ENCODE measurements at places on chromosomes 1 and 21.

- H3K4me3 ChIP-seq = no peak overlapping the region
- no peak overlapping the region for H3K27ac ChIP-seq
- peaks cover 9% of the 10 kb centered on the region for H3K27me3 ChIP-seq
- H3K4me1 ChIP-seq = no peaks in the 10 kb centered on the region
Measured at GRCh38 chr1:165075725-165076370, 280.7 kb downstream of the LMX1A start.

GRCh38 chr1:204316164-204316563 lies 43.6 kb downstream of the PLEKHA6 start:
- no peak for DNase-seq
- H3K4me3 ChIP-seq = no peak overlapping the region
- no peaks in the 10 kb centered on the region for H3K36me3 ChIP-seq
- H3K27ac ChIP-seq = peak overlapping the region; percentile 25
- H3K27me3 ChIP-seq = peaks cover 14% of the 10 kb centered on the region
- H3K4me1 ChIP-seq = peaks cover 39% of the 10 kb centered on the region

GRCh38 chr1:9275567-9276034 lies 17.1 kb upstream of the SPSB1 start:
- peaks cover 2% of the 10 kb centered on the region for H3K36me3 ChIP-seq
- no peaks in the 10 kb centered on the region for H3K27me3 ChIP-seq
- H3K4me1 ChIP-seq = peaks cover 44% of the 10 kb centered on the region
- peak overlapping the region; percentile 9 for H3K4me3 ChIP-seq
- DNase-seq = no peak

DNA sequence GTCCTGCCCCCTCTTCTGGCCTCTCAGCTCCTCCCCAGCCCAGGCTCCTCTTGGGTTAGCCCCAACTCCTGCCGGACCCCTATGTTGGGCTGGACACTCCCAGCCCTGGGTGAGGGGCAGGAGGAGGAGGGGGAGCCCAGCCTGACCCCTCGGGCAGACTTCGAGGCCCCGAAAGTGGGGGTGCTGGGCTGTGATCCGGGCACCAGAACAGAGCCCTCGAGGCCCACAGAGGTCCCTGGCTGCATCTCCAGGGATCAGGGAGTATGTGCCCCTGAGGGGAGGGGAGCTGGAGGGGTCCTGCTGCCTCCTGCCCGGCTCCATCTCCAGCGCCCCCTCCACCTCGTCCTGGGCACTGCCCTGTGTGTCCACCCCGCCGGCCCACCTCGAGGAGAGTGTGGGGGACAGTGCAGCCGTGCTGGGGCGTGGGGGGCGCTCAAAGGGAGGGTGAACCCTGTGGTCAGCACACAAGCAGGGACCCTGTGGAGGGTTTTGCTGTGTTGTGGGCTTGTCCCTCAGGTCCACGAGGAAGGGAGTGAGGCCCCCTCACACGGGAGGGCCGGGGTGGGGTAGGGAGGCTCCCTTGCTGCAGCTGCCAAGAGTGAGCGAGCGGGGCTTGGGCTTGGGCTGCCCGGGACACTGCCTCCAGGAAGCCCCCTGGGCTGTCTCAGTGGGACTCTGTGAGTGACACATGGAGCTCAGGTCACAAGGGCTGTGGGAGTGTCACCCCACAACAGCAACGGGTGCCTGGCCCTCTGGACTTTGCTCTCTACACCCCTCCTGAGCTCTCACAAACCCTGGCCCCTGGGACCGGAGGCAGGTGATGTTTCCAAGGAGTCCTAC lies 54.4 kb downstream of the COL18A1 start:
- peak; percentile 60 for DNase-seq

- H3K27ac ChIP-seq = no peak overlapping the region
- H3K4me1 ChIP-seq = no peaks in the 10 kb centered on the region
- no peak overlapping the region for H3K4me3 ChIP-seq
- H3K27me3 ChIP-seq = no peaks in the 10 kb centered on the region
- no peaks in the 10 kb centered on the region for H3K36me3 ChIP-seq
Measured at GRCh38 chr1:180123463-180123936, 31.2 kb upstream of the QSOX1 start.

DNA sequence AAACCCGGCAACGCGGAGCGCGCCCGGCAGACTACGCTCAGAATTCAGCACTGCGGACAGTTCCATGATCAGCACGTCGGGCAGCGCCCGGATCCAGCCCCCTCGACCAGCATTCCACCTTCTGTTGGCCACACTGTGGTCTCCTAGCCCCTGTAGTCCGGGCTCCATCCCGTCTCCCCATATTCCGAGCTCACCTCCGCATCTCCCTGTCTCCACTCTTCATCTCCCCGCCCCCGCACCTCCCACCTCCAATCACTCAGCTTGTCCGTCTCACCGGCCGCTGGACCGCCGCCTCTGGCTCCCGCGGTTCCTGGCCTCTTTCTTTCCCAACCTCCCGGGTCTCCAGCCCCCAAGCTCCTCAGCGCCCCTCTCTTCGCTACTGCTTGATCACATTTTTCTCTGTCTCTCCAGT lies 500 bp downstream of the EPHA10 start:
- DNase-seq = no peak
- peaks cover 9% of the 10 kb centered on the region for H3K4me1 ChIP-seq
- peaks cover 63% of the 10 kb centered on the region for H3K27me3 ChIP-seq
- no peak overlapping the region for H3K27ac ChIP-seq
- peaks cover 2% of the 10 kb centered on the region for H3K36me3 ChIP-seq
- H3K4me3 ChIP-seq = no peak overlapping the region

GRCh38 chr1:217062586-217062985 lies 339.4 kb upstream of the ESRRG start:
- no peak overlapping the region for H3K4me3 ChIP-seq
- peaks cover 3% of the 10 kb centered on the region for H3K27me3 ChIP-seq
- H3K4me1 ChIP-seq = no peaks in the 10 kb centered on the region
- H3K27ac ChIP-seq = no peak overlapping the region
- no peaks in the 10 kb centered on the region for H3K36me3 ChIP-seq

GRCh38 chr1:6243053-6243834 lies 735 bp upstream of the HES3 start:
- no peaks in the 10 kb centered on the region for H3K36me3 ChIP-seq
- no peak overlapping the region for H3K27ac ChIP-seq
- peaks cover 43% of the 10 kb centered on the region for H3K27me3 ChIP-seq
- H3K4me1 ChIP-seq = peaks cover 15% of the 10 kb centered on the region

GRCh38 chr21:34215911-34216717 lies 142.7 kb downstream of the MRPS6 start:
- no peak overlapping the region for H3K4me3 ChIP-seq
- no peaks in the 10 kb centered on the region for H3K27me3 ChIP-seq
- no peak for DNase-seq
- H3K27ac ChIP-seq = no peak overlapping the region
- H3K36me3 ChIP-seq = peaks cover 10% of the 10 kb centered on the region

DNA sequence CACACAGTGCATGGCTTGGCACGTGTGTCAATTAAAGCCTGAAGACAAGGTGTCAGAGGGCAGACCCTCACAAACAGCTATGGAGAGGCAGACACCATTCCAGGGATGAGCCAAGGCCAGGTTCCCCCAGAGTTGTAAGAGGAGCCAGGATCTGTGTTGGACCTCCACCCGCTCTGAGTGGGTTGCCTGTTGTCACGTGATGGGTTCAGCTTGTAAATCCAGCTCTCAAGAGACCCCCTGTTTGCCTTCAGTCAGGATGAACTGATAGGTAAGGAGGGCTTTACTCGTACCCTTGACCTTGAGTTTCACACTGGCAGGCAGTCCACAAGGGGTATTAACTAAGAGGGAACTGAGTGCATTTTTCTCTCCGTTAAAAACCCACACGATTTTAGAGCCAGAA lies 27.7 kb upstream of the KCND3 start:
- no peak overlapping the region for H3K27ac ChIP-seq
- no peaks in the 10 kb centered on the region for H3K4me1 ChIP-seq
- H3K36me3 ChIP-seq = no peaks in the 10 kb centered on the region
- H3K4me3 ChIP-seq = no peak overlapping the region
- DNase-seq = no peak

DNA sequence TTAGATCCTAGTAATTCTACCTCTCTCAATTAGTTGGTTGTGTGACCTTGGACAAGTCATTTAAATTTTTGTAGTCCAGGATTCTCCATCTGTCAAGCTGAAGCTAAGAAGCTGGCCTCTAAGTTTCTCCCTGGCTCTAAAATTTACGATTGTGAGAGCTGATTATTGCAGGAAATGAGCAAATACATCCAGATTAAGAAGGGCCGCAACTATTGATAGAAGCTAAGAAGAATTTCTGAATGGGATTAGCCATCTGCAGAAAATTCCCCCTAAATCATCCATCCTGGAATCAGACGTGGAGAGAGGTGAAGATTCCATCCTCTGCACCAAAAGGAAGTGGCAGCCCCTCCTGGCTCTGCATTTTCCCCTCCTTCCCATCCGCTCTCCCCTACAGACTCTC lies 55.0 kb downstream of the HIVEP3 start:
- DNase-seq = no peak
- no peaks in the 10 kb centered on the region for H3K27me3 ChIP-seq
- H3K4me3 ChIP-seq = no peak overlapping the region
- H3K36me3 ChIP-seq = no peaks in the 10 kb centered on the region
- H3K27ac ChIP-seq = peak overlapping the region; percentile 98

DNA sequence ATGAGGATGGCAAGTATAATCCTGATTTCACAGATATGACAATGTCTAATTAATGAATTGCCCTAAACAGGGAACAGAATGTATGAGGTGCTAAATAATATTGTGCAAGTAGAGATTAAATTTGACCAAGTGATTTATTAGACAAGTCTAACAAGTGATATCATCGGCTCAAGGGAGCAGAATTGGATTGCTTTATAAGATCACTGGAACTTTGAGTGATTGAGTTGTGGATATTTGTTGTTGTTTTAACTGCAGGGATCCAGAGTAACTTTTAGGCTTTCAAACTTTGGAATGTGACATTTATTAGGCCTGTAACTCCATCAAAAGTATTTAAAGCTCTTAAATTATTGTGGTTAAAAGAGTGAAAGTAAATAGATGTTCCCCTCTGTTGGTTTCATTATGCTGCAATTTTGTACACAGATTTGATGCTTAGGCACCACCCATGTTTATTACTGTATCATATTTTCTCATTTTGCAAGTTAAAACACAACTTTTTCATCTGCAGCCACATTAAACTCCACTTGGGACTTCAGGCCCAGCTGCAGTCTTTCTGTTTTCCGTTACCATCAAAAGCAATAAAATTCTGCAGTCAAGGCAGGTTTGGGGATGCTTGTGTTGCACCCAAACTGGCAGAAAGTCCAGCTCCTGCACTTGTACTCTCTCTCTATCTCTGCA lies 206.6 kb downstream of the HLX start:
- H3K36me3 ChIP-seq = no peaks in the 10 kb centered on the region
- H3K27me3 ChIP-seq = peaks cover 4% of the 10 kb centered on the region
- no peak overlapping the region for H3K4me3 ChIP-seq
- peaks cover 19% of the 10 kb centered on the region for H3K4me1 ChIP-seq

DNA sequence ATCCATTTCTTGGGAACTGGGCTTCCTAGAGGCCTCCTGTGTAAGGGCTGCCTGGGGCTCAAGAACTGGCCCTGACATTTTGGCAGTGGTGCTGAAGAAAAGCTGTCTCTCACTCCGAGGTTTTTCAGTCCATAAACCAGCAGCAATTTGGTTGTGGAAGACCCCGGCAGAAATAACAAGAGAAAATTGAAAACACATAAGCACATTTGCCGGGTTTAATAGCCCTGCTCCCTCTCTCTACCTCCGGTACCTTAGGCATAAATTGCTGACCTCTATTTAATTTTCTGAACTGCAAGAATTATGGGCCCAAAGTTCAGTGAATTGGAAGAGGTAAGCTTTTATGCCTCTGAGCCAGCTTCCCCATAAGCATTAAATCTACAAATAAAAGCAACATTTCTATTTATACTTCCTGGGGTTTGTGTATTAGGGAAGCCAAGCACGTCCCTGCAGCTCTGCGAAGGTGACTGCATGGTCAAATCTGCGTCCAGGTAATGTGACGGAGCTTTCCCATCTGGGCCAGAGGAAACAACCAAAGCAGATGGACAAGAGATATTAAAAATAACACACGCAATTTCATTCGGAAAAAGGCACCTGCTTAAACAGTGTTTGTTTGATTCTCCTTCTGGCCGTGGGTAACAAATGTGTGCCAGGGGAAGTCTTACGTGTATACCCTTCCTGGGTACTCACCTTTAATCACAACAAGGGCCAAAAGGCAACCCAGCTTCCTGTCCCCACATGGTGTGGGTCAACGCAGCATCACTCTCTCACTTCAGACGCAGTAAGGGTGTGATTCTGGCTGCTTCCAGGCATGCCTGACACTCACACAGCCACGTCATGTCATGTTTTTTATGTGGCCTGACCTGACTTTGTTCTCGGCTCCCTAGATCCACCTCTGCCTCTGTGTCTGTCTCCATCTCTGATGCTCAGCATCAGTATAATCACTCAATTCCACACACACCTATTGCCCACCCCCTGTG lies 69.2 kb downstream of the PAPPA2 start:
- DNase-seq = no peak
- H3K27me3 ChIP-seq = peaks cover 6% of the 10 kb centered on the region
- H3K36me3 ChIP-seq = no peaks in the 10 kb centered on the region

Data from chondrocyte (in vitro differentiated cells).